ENCODE measurements at places on chromosomes 1 and 21.
A peak's percentile ranks its signal among the peaks of the same experiment; 100 is the strongest.

GRCh38 chr1:231315887-231316286 is 21.8 kb downstream of the EXOC8 start:
- peak; percentile 41 for DNase-seq

DNA sequence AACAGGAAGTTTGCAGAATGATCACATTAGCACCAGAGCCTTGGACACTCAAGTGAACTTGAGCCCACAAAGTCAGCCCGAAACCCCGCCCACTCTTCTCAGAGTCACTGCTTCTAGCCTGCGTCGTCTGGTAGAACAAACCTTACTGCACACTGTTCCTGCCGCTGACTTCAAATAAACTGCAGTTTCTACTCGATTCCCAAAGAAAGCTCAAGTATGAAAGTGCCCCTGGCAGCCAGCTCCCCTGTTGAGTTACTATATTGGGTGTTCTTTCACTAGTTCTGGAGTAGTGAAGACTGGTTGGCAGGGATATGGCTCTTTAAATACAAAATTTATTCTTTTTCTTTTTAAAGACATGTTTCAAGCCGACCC is 164.7 kb downstream of the GALNT2 start:
- DNase-seq, result peak; percentile 41

DNA sequence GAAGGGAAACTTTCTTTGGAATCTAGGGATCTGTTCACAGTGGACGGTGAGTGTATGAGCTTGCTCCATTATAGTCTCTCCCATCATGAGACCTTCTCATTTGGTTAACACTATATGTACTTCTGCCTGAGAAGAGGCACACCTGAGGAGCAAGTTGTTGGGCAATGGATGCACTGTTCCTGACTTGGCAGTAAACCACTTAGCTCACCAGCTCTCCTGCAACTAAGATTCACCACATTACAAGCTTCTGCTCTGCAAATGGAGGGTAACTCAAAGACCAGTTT is 10.2 kb downstream of the MACF1 start:
- no peak for DNase-seq

- DNase-seq, result no peak
These were observed 28.6 kb downstream of the UBIAD1 start for GRCh38 chr1:11301601-11302000.

DNA sequence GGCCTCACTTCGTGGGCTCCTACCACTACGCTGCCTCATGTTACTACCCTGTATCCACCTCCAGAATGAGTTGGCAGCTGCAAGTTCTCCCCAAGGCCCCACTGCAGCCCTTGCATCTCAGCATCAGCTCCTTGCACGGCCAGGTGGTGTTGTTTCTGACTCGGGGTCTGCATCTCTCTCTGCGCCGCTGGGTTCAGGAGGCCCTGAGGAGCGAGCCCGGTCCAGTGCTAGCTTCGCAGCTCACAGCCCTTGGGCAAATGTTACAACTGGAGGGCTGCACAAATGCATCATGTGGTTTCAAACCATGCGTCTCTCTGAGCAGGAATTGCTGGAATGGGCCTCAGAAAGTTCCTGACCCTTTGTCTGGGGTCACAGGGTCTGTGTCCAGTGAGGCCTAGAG is 3.2 kb upstream of the CLDN14 start:
- DNase-seq, result no peak

DNA sequence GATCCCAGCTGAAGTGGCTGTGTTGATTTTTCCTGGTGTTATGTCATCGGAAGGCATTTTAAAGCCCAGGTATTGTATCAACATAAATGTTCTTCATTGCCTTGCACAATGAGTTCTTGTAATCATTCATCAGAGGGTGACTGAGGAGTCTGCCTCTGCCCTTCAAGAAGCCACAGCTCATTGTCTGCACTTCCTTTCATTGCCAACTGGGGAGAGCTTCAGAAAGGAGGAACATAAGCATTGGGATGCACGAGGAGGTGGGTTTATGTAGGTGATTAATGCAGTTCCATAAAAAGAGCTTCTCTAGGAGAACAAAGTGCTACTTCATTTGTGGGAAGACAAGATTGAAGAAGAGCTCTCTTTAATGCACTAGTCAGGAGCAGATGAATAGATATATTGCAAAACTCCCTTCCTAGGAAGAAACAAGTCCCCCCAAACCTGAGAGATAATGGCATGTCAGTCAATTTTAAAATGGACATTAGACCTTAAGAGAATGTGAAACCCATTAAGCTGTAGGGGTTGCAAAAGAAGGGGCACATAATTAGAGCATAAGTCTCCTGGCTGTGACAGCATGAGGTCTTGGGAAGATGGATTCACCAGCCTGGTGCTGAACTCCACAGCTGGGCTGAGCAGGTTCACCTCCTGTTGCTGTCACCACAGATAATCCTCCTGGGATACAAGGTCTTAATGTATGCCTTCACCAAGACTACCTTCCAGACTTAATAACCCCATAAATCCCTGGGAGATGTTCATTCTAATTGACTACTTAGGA is 124.6 kb downstream of the BACH1 start:
- DNase-seq, result no peak

GRCh38 chr1:76135835-76136234 is 61.3 kb downstream of the ST6GALNAC3 start:
- no peak for DNase-seq

- no peak for DNase-seq
These were observed 31.7 kb downstream of the CNST start for GRCh38 chr1:246597971-246598370.

DNA sequence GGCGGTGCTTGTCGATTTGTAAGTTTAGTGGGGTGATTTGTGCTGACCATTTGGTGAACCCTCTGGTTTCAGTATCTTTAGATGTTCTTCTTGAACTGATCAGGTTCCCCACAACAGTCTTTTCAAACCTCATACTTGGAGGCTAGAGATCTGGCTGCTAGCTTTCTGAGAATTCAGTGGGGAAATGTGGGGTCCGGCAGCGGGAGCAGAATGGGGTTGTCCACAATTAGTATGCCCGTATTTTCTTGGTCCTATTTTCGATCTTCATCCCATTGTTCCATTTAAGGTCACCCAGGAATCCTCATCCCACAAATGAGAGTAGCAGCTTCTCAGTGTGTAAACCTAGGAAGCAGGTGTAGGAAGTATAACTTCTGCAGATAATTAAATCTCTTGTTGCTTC is 10.3 kb upstream of the TPTE start:
- no peak for DNase-seq

DNA sequence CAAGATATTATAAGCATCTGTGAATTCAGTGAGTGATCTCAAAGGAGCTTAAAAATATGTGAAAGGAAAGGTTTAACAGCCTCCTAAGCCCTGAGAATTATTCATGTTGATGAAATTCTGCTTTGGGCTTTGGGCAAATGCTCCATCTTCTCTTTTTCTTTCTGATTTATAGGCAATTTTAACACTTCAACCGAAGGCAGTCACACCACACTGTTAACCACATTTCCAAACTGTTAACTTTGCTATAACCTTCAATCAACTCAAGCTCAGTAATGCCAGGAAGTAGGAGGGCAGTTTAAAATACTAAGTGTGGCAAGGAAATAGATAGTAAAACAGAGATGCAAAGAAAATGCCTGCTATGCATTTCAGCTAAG is 54.4 kb upstream of the NEK7 start:
- DNase-seq, result peak; percentile 78

DNA sequence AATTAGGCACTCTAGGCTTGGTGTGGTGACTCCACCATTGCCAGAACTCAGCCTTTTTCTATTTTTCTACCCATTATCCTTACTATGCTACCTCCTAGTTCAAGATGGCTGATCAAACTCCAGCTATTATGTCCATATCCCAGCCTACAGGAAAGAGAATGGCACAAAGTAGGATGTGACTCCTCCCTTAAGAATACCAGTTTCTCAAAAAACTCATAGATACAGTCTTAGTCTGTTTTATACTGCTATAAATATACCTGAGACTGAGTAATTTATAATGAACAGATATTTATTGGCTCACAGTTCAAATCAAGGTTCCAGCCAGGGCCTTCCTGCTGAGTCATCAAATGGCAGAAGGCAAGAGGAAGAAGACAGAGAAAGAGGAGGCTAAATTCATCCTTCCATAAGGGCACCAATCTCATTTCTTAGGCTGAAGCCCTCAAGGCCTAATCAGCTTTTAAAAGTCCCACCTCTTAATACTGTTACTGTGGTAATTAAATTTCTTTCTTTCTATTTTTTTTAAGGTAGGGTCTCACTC is 542.8 kb upstream of the BEND5 start:
- DNase-seq, result no peak

All from fibroblast of skin of scalp (primary cell).